ENCODE measurements at places on chromosomes 3 and 15. TPM values are rescaled to one million over a fixed set of nuclear protein-coding genes. Genes with fewer than 3 reads are reported as not detected.

Gene PDCD6IP
- 164 TPM for total RNA-seq

Gene CADM2
- total RNA-seq, result 0.10 TPM

Gene ANKRD34C
- total RNA-seq, result not detected

Gene TRPM1
- not detected for total RNA-seq

Gene ARL14
- total RNA-seq, result 0.56 TPM

Gene GUCA1C
- total RNA-seq, result not detected

Gene ADGRG7
- total RNA-seq, result not detected

Gene DNAJA4
- total RNA-seq, result not detected

Gene SCG3
- not detected for total RNA-seq

Gene AKAP13
- total RNA-seq, result 103 TPM

Gene INSYN1
- 1.9 TPM for total RNA-seq

Gene ITIH1
- total RNA-seq, result not detected
